ENCODE measurements at places on chromosomes 3 and 15.

GRCh38 chr15:67685008-67685599 is 140.2 kb upstream of the SKOR1 start:
- peak; percentile 12 for DNase-seq

DNA sequence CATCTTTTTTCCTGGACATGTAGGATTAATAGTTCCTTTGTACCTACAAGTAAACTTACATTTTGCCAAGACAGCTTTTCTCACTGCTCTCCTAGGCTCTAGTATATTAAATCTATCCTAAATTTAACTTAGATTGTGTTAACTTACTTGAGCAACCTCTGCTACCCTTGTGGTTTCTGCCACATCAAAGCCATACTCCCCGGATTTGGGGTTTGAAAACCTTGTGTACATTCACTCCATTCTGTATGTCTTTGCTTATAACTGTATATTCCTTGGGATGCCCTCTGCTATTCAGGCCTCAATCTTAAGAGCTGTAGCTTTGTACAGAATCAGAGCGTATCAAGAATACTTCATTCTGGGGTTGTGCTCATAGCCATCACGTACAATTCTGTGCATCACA is 60.4 kb downstream of the ARIH1 start:
- no peak for DNase-seq

- no peak for DNase-seq
Observed at GRCh38 chr3:41819236-41819635, 142.7 kb downstream of the ULK4 start.

- DNase-seq = no peak
Observed at GRCh38 chr3:69864766-69865165, 125.5 kb downstream of the MITF start.

GRCh38 chr3:128473180-128473519 is 6.5 kb upstream of the DNAJB8 start:
- DNase-seq = no peak

- no peak for DNase-seq
Observed at GRCh38 chr3:141877911-141878310, 1.5 kb downstream of the ATP1B3 start.

DNA sequence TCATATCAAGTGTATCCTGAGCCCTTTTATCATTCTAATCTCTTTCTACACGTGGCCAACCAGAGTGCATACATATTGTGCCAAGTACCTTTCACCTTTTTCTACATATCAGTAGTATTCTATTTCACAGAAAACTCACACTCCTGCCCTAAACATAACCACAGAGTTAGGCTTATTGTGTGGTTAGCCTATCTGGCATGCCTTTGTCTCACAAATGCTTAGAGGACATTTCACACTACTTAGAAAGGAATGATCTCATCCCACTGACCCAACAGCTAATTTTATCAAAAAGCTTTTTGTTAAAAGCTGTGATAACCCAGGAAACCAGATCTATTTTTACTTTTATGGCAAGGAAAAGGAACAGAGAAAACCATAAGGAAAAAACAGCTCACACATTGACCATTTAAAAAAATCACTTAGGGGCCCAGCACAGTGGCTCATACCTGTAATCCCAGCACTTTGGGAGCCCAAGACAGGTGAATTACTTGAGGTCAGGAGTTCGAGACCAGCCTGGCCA is 17.8 kb upstream of the MAP4 start:
- no peak for DNase-seq

- DNase-seq = no peak
Observed at GRCh38 chr15:35089551-35089950, 4.5 kb upstream of the NANOGP8 start.

- DNase-seq = no peak
Observed at GRCh38 chr3:25563601-25564000, 101.1 kb downstream of the TOP2B start.

GRCh38 chr3:146504498-146505197 is 35.3 kb upstream of the PLSCR2 start:
- no peak for DNase-seq

DNA sequence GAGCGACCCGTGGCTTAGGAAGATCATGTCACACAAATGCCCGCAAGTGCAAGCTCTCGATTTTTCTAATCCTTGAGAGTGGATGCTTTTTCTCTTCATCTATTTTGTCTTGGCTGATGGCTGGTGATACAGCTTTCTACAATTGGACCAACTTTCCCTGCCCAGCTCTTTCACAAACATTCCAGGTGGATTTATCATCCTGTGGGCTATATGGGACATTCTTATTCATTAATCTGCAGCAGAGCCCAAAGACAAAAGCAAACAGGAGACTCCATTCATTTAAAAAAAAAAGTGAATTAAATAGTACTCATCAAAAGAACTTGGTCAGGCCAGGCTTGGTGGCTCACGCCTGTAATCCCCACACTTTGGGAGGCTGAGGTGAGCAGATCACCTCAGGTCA is 14.2 kb upstream of the TSEN2 start:
- no peak for DNase-seq

DNA sequence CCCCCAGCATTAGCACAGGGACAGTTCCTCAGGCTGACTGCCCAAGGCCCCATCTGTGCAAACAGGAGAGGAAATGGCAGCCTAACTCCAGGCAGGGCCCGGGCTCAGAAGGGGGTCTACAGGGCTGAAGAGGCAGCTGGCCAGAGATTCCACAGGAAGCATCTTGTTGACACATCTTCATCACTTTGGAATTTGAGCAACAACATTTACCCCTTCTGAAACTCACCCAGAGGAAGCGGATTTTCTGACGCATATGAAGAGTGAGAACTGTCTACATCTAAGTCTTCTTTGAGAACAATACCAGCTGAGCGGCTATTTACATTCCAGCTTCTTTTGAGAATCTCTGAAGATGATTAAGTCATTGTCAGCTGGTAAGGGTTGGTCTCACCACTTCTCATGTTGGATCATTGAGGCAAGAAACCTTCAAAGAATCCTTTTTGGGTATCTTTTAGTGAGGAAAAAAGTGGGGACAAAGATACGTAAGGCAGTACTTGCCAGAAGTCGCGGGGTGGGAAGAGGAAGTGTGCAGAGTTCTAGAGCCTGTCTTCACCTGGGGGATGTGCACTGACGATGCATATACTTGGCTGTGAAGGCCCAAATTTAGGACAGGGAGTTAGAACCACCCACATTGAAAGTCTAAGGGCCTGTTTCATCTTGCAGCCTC is 25.4 kb upstream of the SRP14 start:
- no peak for DNase-seq

DNA sequence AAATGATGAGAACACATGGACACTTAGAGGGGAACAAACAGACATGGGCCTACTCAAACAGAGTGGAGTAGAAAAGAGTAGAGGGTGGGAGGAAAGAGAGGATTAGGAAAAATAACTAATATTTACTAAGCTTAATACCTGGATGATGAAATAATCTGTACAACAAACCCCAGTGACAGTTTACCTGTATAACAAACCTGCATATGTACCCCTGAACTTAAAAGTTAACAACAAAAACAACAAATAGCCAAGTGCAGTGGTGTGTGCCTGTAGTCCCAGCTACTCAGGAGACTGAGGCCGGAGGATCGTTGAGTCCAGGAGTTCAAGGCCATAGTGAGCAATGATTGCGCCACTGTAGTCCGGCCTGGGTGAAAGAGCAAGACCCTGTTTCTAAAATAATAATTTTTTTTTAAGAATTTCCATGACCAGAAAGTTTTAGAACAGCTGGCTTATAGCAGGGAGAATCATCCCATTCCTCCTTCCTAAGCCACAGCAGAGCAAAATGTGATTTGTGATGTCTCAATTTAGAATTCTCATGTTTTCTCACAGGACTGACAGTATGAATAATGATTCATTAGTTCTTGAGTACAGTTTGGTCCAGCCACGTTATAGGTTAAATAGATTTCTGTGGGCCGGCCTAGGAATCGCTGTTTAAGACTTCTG is 150.0 kb downstream of the ZNF609 start:
- no peak for DNase-seq

GRCh38 chr3:65776494-65776893 is 262.2 kb downstream of the MAGI1 start:
- no peak for DNase-seq

- DNase-seq = no peak
Observed at GRCh38 chr3:9201266-9201665, 48.2 kb downstream of the SRGAP3 start.

DNA sequence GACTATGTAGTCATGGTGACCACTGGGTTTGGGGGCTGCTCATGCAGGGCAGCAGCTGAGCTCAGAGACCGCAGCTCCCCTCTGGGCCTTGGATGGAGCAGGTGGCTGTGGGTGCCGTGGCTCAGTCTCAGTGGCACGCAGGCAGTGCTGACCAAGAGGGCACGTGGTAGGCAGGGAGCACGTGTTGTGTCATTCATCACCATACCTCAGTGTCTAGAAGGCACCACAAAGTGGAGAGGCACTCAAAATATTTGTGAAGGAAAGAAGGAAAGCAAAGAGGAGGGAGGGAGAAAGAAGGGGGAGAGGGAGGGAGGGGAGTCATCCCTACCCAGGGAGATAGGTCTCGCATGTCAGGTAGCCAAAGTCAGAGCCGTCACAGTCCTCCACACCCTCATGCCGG is 26.1 kb downstream of the EAF1 start:
- DNase-seq = no peak

- no peak for DNase-seq
Observed at GRCh38 chr3:50472958-50473357, 30.5 kb downstream of the CACNA2D2 start.

DNA sequence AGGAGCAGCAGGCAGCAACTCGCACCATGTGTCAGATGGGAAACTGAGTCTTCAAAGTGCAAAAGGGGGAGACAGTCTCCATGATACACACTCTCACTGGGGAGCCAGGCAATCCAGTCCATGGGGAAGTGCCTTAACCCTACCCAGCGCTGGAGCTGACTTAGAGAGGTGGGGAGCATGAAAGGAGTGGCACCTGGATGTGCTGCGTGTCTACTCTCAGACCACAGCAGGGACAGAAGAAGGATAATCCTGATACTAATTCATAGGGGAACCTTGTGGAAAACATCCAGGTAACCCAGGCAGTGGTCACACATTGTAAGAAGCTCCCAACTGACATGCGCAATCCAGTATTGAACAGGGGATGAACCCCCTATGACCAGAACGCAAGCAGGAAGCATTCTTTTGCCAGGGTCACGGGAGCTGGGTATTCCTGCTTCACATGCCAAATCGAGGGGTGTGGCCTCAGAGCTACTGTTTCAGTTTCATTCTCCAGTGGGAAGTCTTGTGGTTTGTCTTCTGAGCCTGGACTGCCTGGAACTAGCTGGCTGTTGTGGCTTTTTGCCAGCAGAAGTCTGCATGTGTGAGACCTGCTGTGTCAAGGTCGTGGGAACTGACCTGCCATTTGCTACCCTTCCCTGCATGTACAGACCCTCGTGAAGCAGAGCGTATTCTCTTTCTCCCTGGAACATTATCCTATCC is 367.6 kb upstream of the NDN start:
- DNase-seq = no peak

- DNase-seq = no peak
Observed at GRCh38 chr3:3189102-3189727, 9.7 kb upstream of the CRBN start.

DNA sequence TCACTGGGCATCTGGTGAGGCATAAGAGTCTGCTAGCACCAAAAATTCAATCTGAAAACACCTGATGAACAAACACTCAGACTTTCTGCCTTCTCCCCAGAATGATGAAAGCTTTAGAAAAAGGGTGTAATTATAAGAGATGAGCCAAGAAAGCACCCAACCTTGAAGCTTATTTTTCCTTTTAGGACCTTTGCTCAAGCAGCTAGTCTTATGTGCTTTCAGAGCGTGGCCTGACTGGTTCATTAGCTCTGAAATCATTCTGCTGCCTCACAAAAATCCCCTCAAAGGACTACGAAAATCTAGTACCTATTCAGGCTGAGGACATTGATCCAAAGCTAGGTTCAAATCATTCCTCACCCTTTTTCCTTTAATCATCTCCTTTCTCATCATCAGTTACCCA is 662.3 kb downstream of the MAGI1 start:
- no peak for DNase-seq

- no peak for DNase-seq
Observed at GRCh38 chr15:94535298-94536048, 304.1 kb downstream of the MCTP2 start.

DNA sequence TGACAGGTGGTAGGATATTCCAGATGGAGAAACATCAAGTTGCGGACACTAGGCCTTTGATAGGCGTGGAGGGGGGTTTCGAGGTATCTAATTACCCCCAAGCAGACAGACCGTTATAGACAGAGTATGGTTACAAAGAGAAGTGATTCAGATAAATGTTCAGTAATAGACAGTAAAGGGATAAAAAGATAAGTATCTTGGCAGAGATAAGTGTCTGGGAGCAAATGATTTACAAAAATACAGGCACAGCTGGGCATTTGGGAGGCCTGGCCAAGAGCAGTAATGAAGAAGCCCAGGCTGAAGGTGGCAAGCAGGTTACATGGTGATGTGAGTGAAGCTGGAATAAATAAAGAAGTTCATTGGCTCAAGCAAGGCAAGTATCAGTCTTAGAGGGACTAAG is 659 bp upstream of the MYH15 start:
- no peak for DNase-seq

DNA sequence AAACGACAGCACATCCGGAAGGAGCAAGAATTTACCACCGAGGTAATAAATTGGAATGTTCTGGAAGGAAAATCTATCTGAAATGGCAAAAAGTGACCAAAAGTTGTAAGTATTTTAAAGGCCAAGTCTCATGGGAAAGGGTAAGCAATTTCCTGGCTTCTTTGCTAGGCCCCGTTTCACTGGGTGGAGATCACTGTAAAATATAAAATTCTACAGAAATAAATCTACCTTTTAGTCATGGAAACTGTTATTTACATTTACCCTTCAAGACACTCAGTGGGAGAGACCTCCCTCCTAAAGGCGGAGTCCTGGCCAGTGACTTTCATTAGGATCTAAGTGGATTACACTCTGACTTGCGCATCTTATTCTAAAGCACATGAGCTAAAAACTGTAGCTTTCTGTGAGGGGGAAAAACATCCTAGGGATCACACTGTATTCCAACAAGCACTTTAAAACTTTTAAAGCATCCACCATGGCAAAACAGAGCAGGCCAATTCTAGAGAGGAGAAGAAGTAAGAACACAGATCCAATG is 28.8 kb downstream of the LYZL4 start:
- DNase-seq = no peak

- no peak for DNase-seq
Observed at GRCh38 chr3:109687626-109688025, 350.3 kb upstream of the DPPA4 start.

Data from inflammatory macrophage treated with lipopolysaccharide for 1 hour (primary cell).